ENCODE measurements at places on chromosomes 12 and 14. TPM values are rescaled to one million over a fixed set of nuclear protein-coding genes. Genes with fewer than 3 reads are reported as not detected.

DNA sequence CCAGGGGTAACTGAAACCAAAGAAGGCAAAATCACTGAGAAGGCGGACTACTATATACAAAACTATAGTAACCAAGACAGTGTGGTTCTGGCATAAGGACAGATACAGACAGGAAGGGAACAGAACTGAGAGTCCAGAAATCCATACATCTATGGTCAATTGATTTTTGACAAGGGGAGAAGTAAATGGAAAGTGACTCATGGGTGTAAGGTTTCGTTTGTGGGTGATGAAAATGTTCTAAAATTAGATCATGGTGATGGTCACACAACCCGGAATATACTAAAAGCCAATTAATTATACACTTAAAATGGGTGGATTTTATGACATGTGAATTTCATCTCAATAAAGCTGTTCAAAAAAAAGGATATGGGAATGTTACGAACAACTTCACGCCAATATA lies 18.7 kb downstream of the ANGEL1 start:
- no peak overlapping the region for H3K27ac ChIP-seq
- no peak overlapping the region for H3K4me3 ChIP-seq

GRCh38 chr12:44759289-44759688 lies 116.8 kb downstream of the NELL2 start:
- no peak overlapping the region for H3K27ac ChIP-seq
- no peak overlapping the region for H3K4me3 ChIP-seq
- H3K4me1 ChIP-seq: no peaks in the 10 kb centered on the region

DNA sequence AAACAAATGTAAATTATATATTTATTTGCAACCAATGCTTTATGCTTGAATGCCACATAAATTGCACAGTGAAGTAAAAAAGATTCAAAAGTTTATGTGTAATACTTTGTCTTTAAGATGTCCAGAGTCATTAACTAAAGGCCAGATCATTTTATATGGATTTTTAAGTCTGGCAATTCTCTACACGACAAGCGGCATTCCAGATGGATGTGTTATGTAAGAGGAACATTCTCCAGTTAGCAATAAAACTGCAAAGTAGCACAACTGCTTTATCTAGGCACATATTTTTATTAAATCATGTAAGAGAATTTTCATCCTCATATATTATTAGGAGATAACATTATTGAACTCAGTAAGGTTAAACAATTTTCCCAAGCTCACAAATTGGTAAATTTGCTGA lies 1717.7 kb upstream of the SEL1L start:
- no peak for DNase-seq
- no peak overlapping the region for H3K4me3 ChIP-seq

DNA sequence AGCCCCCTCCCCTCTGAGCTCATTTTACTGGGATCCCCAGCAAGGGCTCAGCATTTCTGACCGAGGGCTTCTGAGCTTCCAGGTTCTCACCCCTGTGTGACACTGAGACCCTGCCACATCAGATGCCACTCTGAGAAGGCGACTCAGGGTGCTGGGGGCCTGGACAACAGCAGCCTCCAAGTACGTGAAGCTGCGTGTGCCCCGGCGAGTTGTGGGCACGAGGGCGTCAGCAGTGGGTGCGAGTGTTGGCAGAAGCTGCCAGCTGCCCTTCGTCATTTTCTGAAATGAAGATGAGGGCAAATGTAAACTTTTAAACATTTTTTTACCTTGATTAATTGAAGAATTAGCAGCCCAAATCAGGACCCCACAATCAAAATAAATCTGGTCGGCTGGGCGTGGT lies 32.7 kb upstream of the TEX22 start:
- H3K4me1 ChIP-seq: no peaks in the 10 kb centered on the region
- no peaks in the 10 kb centered on the region for H3K36me3 ChIP-seq
- no peaks in the 10 kb centered on the region for H3K27me3 ChIP-seq

DNA sequence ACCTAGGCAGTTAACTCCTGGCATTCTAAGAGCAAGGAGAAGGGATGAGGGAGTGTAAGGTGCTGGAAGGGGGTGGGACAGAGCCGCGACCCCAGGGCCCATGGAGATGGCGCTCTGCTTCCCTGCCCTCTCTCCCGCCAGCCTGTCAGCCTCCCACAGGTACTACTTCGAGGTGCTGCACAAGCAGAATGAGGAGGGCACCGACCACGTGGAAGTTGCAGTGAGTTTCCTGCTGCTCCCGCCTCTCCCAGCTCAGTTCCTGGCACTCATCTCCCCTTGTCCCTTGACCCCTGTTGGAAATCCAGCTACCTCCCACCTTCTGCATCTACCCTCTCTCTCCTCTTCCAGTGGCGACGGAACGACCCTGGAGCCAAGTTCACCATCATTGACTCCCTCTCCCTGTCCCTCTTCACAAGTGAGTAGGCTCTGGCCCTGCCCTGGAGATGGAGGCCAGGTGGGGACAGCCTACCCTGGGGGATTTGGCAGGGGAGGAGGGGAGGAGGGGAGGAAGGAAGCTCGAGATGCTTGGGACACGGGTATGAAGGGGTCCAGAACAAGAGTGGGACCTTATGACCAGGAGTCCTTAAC lies 88.2 kb downstream of the B4GALNT3 start:
- H3K36me3 ChIP-seq: no peaks in the 10 kb centered on the region
- H3K4me1 ChIP-seq: no peaks in the 10 kb centered on the region
- H3K4me3 ChIP-seq: no peak overlapping the region
- H3K27me3 ChIP-seq: no peaks in the 10 kb centered on the region
- H3K27ac ChIP-seq: no peak overlapping the region

GRCh38 chr12:70121562-70121961 lies 121.7 kb upstream of the CNOT2 start:
- H3K4me1 ChIP-seq: no peaks in the 10 kb centered on the region
- H3K27me3 ChIP-seq: no peaks in the 10 kb centered on the region
- no peak overlapping the region for H3K27ac ChIP-seq
- H3K36me3 ChIP-seq: no peaks in the 10 kb centered on the region

DNA sequence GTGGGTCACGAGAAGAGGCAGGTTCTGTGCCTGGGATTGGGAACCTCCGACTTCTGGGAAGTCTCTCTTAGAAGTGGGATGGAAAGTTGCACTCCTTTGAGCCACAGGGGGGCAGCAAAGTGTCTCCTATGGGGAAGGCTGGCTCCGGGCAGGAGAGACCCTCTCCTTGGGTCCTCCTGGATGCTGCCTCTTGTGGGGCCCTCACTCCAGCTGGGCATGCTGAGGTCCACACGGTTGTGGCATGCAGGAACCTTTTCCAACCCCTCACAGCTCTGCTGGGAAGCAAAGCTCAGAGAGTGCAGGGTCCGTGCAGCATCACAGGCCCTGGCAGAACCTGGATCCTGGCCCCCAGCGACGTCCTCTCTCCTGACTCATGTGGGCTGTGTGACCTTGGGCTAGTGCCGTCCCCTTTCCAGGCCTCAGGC lies 17.4 kb downstream of the SDSL start:
- H3K4me1 ChIP-seq: no peaks in the 10 kb centered on the region
- H3K27ac ChIP-seq: no peak overlapping the region
- no peaks in the 10 kb centered on the region for H3K36me3 ChIP-seq
- H3K4me3 ChIP-seq: no peak overlapping the region
- DNase-seq: no peak

DNA sequence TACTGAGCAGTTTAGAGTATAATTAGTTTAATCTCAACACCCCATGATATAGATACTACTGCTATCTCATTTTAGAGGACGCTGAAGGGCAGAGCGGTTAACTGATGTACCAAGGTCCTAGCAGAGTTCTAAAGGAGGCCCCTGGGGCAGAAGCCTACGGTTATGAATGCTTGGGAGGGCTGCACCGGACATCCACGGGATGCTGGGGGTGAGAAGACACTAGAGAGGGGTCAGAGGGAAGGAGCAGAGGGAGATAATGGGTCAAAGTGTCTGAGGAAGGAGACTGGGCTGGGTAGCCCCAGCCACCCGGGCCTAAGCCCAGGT lies 1.6 kb upstream of the ACTR6 start:
- H3K27me3 ChIP-seq: no peaks in the 10 kb centered on the region
- H3K4me1 ChIP-seq: no peaks in the 10 kb centered on the region
- peak overlapping the region; percentile 86 for H3K27ac ChIP-seq
- peak overlapping the region; percentile 67 for H3K4me3 ChIP-seq

DNA sequence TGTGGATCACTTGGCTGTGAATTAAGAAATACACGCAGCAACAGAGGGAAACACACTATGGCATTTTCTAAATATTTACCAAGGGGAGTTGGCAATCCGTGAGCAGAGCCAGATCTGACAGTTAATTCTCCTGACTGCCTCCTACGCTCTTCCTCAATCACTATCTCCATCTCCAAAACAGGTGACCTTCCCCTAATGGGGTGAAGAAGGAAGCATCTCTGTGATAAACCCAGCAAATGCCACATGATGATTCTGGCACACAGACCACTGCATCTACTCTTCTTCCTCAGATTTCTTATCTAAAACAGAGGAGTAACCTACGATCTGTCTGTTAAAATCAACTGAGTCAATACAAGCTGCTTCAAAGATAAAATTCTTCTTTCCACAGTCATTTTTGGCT lies 4.4 kb downstream of the SPTB start:
- no peak overlapping the region for H3K27ac ChIP-seq
- H3K4me1 ChIP-seq: no peaks in the 10 kb centered on the region
- H3K27me3 ChIP-seq: no peaks in the 10 kb centered on the region

- H3K36me3 ChIP-seq: no peaks in the 10 kb centered on the region
- H3K4me3 ChIP-seq: no peak overlapping the region
- no peaks in the 10 kb centered on the region for H3K27me3 ChIP-seq
- H3K4me1 ChIP-seq: no peaks in the 10 kb centered on the region
Measured at GRCh38 chr14:61551384-61551783, 143.9 kb upstream of the HIF1A start.

DNA sequence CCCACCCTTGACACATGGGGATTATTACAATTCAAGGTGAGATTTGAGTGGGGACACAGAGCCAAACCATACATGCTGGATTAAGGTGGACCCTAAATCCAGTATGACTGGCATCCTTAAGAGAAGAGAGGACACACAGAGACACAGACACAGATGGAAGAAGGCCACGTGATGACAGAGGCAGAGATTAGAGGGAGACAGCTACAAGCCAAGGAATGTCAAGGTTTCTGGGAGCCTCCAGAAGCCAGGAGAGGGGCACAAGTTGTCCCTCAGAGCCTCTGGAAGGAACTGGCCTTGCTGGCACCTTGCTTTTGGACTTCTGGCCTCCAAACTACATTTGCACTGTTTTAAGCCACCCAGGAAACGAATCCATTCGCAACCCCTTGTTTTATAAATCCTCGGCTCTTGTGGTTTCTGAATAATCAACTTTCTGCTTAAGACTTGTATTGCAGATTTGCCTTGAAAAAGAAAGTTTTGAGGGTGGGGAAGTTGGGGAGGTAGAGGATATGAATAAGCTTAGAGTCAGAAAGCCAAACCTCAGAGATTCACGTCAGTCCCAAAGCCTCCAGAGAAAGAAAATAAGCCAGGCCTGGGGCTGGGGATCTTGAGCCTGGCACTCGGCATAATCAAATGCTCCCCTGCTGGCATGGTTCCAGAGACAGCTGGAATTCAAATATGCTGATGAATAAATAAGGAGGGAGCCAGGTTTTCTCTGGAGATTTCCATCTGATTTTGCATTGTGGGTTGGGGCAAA lies 224.2 kb upstream of the PWP1 start:
- no peak overlapping the region for H3K27ac ChIP-seq
- H3K36me3 ChIP-seq: no peaks in the 10 kb centered on the region
- H3K4me3 ChIP-seq: no peak overlapping the region
- no peaks in the 10 kb centered on the region for H3K27me3 ChIP-seq

DNA sequence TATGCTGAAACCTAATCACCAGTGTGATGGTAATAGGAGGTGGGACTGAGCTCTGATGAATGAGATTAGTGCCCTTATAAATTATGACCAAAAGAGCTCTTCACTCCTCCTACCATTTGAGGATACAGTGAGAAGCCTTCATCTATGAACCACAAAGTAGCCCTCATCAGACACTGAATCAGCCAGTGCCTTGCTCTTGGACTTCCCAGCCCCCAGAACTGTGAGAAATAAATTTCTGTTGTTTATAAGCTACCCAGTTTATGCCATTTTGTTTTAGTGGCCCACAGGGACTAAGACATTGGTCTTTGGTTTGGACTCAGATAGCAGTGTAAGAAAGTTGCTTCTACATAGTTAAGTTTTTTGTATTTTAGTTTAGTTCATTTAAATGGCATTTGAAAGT lies 32.9 kb downstream of the ABHD12B start:
- DNase-seq: no peak
- no peaks in the 10 kb centered on the region for H3K4me1 ChIP-seq
- H3K27ac ChIP-seq: no peak overlapping the region

DNA sequence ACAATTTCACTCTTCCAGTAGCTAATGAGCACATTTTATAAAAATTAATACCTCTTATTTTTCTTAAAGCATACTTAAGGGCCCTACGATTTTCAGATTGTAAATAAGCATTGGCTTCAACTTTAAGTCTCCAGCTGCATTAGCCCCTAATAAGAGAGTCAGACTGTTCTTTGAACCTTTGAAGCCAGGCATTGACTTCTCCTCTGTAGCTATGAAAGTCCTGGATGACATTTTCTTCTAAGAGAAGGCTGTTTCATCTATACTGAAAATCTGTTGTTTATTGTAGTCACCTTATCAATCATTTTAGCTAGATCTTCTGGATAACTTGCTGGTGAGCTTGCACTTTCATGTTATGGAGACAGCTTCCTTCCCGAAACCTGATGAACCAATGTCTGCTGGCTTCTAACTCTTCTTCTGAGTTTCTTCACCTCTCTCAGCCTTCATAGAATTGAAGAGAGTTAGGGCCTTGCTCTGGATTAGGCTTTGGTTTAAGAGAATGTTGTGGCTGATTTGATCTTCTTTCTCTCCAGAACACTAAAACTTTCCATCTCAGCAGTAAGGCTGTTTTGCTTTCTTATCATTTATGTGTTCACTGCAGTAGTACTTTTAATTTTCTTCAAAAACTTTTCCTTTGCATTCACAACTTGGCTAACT lies 377.1 kb upstream of the RGS6 start:
- no peaks in the 10 kb centered on the region for H3K4me1 ChIP-seq
- no peaks in the 10 kb centered on the region for H3K27me3 ChIP-seq
- DNase-seq: no peak
- no peaks in the 10 kb centered on the region for H3K36me3 ChIP-seq
- no peak overlapping the region for H3K4me3 ChIP-seq

DNA sequence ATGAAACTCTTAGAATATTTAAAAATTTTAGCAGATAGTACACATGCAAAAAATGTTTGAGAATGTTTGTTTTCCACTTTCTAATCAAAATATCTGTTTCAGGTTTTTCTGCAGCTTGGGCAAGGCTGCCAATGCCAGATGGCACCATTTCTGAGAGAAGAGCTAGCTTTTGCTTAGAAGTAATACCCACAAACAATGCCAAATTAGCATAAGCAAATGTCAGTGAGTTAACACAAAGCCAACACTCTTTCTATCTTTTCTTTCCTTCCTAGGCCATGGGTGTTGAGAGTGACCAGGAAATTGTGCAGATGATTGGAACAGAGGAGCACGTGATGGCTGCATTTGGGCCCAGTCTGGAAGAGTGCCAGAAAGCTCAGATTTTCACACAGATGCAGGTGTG lies 35.2 kb downstream of the POLR3B start:
- DNase-seq: no peak
- no peaks in the 10 kb centered on the region for H3K27me3 ChIP-seq
- H3K36me3 ChIP-seq: no peaks in the 10 kb centered on the region
- H3K27ac ChIP-seq: no peak overlapping the region
- H3K4me1 ChIP-seq: no peaks in the 10 kb centered on the region
- no peak overlapping the region for H3K4me3 ChIP-seq

HVCN1 gene
- 16.6 TPM for total RNA-seq

DAO gene
- not detected for total RNA-seq

TBC1D30 gene
- total RNA-seq: 16.4 TPM

CRY1 gene
- total RNA-seq: 81.5 TPM

NR1H4 gene
- total RNA-seq: 0.15 TPM

ANKS1B gene
- total RNA-seq: 16.6 TPM

SIVA1 gene
- total RNA-seq: 223 TPM

SARNP gene
- total RNA-seq: 55.3 TPM

PZP gene
- not detected for total RNA-seq

RNASE1 gene
- total RNA-seq: 1,186 TPM

Measured in breast epithelium (tissue), 4 donors.